ENCODE measurements at places on chromosomes 3 and 15.

GRCh38 chr15:88178631-88179030 is 77.9 kb downstream of the NTRK3 start:
- DNase-seq = no peak

GRCh38 chr15:68307131-68307928 is 29.8 kb downstream of the FEM1B start:
- DNase-seq = no peak

- peak; percentile 43 for DNase-seq
Measured at GRCh38 chr15:99421172-99421656, 144.6 kb upstream of the MEF2A start.

GRCh38 chr3:50339485-50340146 is 1.0 kb downstream of the RASSF1 start:
- DNase-seq = no peak

DNA sequence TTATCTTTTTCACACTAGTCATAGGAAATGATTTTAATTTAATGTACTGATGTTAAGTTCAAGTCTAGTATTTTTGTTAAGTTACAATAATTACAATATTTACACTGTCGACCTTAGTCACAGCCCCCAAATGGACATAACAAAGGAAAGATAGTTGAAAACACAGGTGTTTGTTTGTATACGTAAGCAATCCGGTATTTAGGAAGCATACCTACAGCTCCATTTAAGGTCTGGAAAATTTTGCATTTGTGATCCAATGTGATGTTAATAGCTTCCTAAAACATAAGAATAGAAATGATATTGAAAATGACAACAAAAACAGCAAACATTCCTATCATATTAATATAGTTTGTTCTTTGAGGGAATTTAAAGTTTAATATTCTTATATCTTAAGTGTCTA is 56.9 kb downstream of the PLOD2 start:
- DNase-seq = no peak

DNA sequence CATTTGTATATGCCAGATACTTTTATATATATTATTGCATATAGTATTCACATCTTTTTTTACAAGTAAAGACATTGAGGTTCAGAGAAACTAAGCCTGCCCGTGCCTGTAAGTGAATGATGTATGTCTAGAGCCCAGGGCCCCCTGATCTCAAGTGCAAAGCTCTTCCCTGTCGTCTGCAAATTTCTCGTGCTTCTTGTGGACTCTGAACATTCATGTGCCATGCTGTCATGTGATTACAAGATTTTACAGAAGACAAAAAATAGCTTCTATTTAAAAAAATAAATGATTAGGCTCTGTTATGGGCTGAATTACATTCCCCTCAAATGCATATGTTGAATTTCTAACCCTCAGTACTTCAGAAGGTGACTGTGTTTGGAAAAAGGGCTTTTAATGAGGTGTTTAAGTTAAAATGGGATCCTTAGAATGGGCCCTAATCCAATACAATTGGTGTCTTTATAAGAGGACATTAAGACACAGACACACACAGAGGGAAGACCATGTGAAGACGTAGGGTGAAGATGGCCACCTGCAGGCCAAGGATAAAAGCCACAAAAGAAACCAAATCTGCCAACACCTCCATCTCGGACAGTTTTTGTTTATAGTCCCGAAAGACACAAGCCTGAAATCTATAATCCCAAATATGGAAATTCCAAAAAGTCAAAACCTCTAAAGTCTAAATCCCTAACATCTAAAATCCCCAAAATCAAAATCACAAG is 3.9 kb upstream of the MASP1 start:
- no peak for DNase-seq

DNA sequence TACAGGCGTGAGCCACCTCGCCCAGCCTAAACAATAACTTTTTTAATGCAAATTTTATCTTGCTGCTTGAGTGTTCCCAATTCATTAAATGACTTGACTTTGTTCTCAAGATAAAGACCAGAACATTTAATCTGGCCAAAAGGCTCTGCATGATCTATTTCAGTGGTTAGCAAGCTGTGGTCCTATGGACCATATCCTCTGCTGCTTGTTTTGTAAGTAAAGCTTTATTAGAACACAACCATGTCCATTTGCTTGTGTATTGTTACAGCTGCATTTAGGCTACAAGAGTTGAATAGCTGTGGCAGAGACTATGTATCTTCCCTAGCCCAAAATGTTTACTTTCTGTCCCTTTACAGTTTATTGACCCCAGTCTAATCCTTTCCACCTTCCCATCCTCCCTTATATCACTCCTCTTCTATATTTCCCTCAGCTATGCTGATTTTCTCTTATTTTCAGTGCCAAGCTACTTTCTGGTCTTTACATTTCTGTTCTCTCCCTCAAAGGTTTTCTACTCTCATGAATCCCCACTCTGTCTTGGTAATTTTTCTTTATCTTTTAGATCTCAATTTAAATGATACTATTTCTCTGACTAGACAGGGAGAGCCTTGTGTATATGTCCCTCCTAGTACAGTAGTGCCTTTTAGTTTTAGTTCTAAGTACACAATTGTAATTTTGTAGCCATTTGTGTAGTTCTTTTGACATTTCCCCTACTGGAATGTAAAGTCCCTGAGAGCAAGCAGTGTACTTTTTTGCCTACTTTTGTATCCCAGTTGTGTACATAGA is 23.2 kb downstream of the SELENOT start:
- DNase-seq = no peak

- DNase-seq = no peak
Measured at GRCh38 chr15:47566610-47567009, 150.7 kb upstream of the SEMA6D start.

DNA sequence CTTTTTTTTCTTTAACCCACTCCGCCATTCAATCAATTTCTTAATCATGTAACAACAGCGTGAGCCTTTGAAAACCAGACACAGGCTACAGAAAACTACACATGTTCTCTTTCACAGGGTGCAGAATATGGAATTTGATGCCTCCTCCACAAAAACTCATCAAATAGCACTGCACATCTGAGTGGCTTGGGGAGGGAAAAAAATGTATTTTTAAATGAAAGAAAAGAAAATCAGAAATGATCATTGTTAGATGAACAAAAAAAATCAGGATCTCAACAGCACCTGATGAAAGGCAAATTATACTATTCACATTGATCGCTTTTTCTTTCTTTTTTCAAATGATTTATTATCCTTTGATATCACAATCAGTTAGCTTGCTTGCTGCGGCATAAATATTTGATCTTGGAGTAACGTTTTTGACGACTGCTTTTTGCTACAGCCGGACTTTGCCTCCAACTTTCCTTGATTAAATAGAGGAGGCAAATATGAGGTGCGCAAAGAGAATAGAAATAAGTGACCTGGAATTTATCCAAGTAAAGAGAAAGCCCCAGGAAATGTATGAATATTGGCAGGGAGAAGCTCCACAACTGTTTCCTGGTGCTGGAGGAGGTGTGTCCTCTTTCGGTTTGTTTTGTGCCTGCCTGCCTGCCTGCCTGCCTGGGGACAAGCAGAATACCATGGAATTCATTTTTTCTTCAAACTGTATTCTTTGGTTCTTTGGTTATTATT is 63.1 kb downstream of the EDEM1 start:
- DNase-seq = no peak

GRCh38 chr15:97995881-97996603 is 35.5 kb downstream of the ARRDC4 start:
- peak; percentile 49 for DNase-seq

- DNase-seq = no peak
Measured at GRCh38 chr3:101851072-101851770, 1.9 kb downstream of the NFKBIZ start.

DNA sequence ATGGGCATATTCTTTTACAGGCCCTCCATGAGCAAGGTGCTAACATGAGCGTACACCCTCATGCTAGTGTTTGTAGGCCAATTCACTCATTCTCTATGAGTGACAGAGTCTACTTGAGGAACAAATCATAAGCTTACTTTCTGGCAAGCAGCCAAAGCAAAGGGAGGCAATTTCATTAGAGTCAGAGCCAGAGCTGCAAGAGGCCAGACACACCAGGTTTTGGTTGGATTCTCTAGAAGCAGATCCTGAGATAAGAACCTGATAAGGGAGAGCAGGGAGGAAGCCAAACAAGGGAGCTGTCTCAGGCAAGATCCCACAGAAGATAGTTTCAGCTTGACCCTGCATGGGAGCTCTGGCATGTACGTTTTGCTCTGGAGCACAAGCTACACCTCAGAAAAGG is 214.1 kb upstream of the CTNNB1 start:
- no peak for DNase-seq

GRCh38 chr3:14214764-14215163 is 36.1 kb downstream of the LSM3 start:
- DNase-seq = no peak

DNA sequence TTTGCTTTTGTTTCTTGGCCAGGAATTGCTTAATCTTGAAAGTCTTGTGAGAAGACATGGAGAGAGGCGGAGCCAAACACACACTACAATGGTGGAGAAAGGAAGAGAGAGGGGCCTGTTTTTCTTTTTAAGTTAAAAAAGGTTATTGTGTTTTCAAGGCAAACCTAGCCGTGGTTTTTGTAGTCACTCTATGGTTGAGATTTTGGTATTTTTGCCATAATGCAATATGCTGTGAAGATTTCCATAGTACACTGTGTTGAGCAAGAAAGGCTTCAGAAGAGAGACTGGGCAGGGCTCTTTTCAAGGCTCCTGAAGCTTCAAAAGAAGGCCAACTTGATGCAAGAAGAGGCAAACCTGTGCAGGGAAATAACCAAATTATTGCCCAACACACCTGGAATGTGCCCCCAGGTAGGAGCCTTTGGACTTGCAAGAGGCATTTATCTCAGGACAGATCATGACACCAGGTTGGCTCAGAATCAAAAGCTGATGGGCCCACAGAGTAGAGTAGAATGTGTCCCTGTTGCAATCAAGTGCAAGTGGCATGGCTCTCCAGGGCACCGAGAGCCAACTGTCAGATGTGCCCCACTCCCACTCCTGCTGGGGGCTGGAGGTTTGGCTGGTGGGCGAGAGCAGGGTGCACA is 22.1 kb downstream of the AMOTL2 start:
- no peak for DNase-seq

GRCh38 chr3:157755233-157755632 is 252.0 kb upstream of the VEPH1 start:
- DNase-seq = no peak

DNA sequence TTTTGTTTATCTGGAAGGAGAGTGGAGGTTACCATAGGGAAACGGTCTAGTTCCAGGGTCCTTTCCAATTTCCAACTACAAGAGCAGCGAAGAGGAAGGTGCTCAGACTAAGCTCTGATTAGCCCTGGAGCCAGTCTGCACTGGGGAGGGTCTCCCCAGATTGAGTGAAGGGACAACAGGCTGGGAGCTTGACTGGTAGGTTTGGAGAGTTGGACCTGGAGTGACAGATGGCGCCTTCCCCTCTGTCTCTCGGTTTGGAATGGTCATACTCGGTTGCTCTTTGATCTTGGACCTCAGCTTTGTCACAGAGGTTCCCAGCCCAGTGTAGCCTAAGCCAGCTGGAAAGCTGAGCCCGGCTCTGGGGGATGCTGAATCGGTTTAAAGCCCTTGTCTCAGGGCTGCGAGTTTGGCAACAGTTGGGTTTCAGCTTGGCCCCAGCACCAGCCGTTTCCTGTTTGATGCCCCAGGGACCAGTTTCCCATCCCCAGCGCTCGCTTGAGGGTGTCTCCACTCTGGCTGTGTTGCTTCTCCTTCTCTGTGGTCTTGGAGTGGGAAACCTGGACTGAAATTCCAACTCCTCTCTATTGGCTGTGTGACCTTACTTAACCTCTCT is 53.1 kb upstream of the ULK4 start:
- no peak for DNase-seq

DNA sequence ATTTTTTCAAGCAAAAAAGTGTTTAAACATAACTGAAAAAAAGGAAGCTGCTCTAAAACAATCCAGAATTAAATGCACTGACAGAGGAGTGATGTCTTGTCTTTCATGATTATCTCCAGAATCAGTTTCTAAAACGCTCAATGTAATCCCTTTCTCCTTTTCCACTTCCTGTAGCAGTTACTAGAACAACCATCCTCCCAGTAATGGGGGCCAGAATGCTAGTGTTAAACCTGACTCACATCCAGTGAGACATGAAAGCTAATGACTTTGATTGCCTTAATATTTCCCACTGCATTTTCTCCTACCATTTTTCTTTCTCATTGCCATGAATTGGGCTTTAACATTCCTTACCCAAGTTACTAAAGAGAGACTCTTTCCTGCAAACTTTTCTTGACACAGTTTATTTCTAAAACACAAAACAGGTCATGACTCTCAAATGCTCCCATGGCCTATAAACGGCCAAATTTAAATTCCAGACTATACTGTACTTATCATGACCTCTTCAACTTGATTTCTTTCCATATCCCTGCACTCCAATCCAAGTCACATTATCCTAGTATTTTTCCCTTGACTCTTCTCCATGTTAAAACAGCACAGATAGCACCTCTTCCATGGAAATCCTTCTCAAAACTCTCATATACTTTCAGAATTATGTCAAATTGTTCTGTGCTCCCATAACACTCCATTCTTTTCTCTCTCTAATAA is 341.4 kb downstream of the NAALADL2 start:
- DNase-seq = no peak

- no peak for DNase-seq
Measured at GRCh38 chr15:39826975-39827374, 44.3 kb upstream of the FSIP1 start.

GRCh38 chr15:36601497-36601932 is 22.1 kb downstream of the CDIN1 start:
- DNase-seq = no peak

DNA sequence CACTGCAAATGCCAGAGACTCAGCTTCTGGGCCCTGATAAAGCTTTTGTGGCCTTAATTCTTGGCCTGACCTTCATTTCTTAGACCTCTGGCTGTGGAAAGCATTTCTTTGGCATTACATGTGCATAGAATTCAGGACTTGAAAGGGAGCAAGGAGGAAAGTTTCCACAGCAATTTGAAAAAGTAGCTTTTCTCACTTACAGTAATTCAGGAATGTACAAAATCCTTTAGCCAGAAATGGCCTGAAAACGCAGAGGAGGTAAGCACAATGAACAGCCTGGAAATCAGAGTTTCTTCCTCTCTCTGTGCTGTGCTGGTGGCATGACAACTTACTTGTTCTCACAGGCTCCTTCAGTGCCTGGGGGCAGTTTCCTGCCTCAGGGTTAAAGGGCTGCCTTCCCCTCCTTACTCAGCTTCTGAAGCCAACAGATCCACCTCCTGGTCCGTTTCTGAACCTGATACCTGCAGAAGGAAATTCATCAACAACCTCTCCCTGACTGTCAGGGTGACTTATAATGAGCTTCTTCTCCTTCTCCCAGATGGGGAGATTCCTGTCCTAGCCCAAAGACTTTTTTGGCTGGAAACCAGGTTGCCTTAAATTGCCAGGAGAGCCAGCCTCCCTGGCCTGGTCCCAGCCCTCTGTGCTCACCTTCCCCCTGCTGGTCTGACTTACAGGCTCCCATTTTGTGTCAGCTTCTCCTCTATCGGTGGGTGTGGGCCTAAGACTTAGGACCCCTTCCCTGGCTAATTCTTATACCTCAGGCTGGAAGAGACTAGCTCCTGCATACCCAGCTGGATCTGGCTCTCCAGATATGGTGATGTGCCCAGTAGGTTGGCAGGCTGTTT is 102.3 kb downstream of the MYRIP start:
- no peak for DNase-seq

GRCh38 chr3:156826896-156827882 is 1.0 kb downstream of the LEKR1 start:
- DNase-seq = no peak
